ENCODE measurements at places on chromosomes 6 and 20.

DNA sequence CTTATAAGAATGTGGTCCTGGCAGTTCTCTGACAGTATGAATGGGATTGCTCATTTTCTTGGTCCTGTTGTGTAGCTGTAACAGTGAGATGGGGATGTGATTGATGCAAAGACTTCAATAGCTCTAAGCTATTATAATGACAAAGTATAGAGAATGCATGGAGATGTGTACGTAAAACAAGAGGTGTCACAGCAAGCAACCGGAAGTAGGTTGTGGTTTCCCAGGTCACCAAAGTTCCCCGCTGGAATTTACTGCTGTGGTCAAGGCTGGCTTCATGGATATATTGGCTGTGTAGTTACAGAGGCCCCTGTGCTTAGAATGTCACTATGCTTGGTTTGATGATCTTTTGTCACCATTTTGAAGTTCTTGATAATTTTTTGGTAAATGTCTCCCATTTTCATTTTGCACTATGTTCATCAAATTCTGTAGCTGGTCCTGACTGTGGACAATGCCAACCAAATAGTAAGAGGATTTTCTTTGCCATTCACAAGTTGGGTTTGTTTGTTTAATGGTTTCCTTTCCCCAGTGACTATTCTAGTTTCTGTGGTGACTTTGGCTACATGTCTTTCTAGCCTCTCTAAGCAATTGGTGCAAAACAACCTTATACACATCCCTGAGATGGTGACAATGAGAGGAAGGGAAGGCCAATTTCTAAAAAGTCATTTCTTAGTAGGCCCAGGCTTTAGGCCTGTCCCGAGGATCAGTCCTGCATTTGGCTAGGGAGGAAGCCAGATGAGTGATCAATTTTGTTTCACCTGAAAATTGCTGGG lies 10.5 kb downstream of the DNAH8 start:
- no peak for DNase-seq

DNA sequence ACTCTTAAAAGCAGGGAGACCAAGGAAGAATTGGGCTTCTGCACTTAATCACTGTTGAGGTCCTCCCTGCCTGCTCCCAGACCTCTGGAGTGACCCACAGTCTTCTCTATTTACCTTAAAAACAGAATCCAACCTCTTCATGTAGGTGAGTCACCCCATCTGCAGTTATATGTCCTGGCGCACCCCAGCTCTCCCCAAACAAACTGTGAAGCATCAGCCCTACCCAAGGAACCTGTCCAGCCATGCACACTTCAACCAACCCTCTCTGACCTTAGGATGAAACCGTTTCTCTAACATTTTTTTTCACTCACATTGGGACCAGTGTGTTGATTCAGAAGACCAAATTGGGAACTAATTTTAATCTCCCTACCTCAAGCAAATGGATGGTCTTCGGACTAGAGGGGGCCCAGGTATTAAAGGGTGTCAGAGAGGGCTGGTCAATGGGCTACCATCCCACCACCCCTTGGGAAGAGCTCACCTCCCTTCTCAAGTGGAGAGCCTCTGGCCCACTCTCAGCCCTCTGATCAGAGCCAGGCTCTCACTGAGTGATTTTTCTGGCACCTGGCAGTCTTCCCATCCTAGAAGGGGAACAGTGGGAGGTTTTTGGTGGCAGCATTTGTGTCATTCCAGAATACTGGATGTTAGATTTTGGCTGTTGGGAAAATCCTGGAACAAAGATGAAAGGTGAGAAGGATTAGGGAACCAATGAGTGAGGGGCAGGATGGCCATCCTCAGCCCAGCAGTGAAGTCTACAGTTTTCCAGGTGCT lies 203.6 kb downstream of the LRFN2 start:
- DNase-seq: no peak

DNA sequence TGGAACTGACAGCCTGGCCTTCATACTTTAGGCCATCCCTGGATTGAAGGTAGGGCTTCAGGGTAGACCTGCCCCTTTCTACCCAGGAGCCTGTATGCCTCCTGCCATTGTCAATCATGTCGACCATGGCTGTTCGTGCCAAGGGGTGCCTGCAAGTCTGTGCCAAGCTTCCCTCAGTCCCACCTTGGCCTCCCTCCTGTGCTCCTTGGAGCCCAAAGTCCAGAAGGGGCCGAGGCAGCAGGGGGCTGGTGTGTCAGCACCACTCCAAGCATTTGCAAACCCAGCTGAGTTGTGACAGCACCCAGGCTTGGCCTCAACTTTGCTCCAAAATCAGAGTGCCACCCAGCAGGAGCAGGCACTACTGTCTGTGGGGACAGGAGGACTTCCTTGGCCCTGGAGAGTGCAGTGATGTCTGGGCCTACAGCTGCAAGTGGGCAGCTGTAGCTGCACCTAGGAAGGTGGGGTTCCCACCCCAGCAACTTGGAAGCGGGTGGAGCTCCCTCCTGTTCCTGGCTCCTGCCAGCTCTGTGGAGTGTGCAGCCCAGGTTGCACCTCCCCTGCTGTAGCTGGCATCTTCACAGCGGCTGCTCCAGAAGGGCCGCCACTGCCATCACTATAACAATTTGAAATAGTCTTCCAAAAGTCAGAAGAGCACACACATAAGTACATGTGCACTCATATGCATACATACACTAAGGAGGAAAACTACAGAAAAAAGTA lies 1719.3 kb downstream of the HACE1 start:
- DNase-seq: no peak

DNA sequence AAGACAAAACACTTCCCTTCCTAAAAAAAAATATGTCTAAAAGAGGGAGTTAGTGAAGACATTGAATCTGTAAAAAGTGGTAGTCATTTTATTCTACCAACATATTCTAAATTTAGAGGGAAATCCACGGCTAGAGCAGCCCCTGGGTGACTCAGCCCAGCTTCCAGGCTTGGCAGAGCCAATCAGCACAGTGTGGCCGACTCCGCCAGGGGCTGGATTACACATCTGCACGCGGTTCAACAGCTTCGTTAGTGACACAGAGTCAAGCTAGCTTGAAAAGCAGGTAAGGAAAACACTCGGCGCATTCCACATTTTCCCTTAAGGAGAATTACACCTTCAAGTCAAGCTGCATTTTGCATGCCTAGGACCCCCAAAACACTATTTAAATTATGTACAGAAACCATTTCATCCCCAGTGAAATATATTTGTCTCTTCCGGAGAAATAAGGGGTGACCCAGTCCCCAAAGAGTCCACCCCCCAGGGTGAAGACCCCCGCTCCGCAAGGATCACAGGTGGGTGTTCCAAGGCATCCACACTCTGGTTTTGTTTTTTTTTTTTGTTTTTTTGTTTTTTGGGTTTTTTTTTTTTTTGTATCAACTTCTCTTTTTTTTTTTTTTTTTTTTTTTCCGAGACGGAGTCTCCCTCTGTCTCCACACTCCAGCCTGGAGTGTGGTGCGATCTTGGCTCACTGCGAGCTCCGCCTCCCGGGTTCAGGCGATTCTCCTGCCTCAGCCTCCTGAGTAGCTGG lies 58.4 kb upstream of the ARID1B start:
- no peak for DNase-seq
